ENCODE measurements at places on chromosomes 11 and 22.
A peak's percentile ranks its signal among the peaks of the same experiment; 100 is the strongest.

GRCh38 chr11:116602637-116602942, 170.2 kb downstream of the BUD13 start:
- DNase-seq, result no peak

DNA sequence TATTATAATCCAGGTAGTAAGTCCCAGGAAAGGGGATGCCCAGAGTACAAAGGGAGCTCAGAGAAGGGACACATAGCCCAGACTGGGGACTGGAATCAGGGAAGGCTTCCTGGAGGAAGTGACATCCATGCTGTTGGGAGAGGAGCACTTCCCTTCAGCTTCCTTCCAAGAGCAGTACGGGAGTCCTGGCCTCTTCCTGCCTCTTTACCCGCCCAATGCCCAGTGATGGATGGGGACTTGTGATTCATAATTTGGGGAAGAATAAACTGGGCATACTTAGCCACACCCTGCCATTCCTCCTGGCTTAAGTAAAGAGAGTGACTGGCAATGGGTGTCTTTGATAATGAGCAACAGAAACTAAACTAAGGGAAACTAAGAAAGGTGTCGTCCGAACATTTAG, 11.5 kb downstream of the C11orf91 start:
- DNase-seq, result no peak

DNA sequence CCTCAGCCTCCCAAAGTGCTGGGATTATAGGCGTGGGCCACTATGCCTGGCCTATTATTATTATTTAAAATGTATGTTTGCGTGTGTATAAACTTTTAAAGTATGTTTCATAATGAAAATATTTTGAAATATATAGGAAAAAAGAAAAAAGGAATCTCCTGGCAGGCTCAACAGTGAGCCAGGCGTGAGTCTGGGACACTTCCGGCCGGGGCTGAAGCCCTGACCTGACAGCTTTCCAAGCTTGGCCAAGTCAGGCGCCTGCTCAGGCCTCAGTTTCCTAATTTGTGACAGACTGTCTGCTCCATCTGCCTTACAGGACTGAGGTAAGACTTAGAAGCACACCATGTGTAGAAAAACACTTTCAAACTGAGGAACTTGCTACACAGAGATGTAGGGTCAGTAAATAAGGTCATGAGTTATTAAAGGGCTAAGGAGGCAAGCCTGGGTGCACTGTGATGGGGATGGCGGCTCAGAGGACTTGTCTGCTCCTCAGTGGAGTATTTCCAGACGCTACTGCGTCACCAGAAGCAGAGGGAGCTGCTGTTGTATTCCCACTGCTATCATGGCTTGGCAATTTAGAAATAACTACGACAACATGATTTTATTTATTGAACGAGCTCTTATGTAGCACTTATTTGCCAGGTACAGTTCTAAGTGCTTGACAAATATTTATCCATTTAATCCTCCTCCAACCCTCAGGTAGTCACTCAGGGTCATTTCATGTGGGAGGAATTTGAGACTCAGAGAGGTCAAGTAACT, 100.1 kb downstream of the PRR5L start:
- DNase-seq, result no peak

GRCh38 chr11:57315491-57315890, 9.3 kb downstream of the TNKS1BP1 start:
- peak; percentile 23 for DNase-seq
